Mesothelial cell of epicardium (in vitro differentiated cells): ENCODE measurements at places on chromosomes 11 and 22. TPM values are rescaled to one million over a fixed set of nuclear protein-coding genes. Genes with fewer than 3 reads are reported as not detected.
A peak's percentile ranks its signal among the peaks of the same experiment; 100 is the strongest.

Gene CHADL
- 3.2 to 4.6 TPM (median 3.3 TPM) in 3 replicates for total RNA-seq

Gene FUT4
- total RNA-seq: 12.9 to 14.0 TPM (median 12.9 TPM) in 3 replicates

Gene ASPHD2
- total RNA-seq: 1.9 to 2.6 TPM (median 2.5 TPM) in 3 replicates

Gene MED19
- 19.3 to 19.7 TPM (median 19.6 TPM) in 3 replicates for total RNA-seq

- no peak for DNase-seq
Measured at GRCh38 chr22:28247136-28247535, 328.1 kb upstream of the PITPNB start.

DNA sequence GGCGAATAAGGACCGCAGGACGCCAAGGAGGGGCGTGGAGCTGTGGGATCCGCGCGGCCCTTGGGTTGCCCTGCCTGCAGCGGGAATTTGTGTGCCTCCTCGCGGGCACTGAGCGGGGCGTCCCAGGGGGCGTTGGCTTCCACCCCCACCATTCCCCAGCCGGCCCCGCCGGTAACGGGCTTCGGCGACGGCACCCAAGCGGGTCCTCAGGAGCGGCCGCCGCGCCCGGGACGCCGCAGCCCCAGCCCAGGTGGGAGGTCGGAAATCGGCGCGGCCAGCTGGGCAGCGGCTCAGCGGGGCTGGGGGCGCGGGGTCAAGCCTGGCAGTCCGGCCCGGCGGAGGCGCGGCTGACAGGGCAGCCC, 320 bp downstream of the CLTCL1 start:
- peak; percentile 56 for DNase-seq

DNA sequence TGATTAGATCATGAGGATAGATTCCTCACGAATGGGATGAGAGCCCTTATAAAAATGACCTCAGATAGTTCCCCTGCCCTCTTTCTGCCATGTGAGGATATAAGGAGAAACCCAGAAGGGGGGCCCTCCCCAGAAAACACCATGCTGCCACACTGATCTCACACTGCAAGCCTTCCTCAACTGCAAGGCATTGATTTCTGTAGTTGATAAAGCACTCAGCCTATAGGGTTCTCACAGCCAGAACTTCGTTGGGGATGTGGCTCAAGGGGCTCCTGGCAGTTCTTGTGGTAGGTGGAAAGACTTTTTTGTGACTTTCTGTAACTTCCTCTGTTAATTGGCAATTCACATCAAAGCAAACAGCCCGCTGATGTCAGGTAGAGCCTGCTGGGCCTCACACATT, 108.9 kb downstream of the CD44 start:
- no peak for DNase-seq

DNA sequence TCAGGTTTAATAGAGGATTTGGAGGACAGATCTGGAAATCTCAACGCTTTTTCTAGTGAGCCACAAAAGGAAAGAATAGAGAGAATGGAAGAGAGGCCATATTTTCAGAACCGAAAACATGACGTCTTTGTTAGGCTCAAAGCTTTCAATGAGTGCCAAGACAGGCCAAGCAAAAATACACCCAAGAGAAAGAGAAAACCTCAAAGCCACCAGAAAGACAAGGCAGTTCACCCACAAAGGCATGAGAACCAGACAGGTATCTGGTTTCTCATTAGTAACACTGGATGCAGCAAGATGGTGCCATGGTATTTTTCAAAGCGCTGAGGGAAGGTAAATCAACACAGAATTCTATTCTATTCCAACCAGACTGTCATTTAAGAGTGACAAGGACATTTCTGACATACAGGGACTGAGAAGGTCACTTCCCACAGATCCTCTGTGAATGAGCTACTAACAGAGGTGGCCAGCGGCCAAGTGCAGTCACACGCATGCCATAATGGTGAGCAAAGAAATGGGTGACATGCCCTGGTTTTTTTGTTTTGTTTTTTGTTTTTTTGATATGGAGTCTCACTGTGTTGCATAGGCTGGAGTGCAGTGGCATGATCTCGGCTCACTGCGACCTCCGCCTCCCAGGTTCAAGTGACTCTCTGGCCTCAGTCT, 41.9 kb downstream of the TOLLIP start:
- DNase-seq: no peak

DNA sequence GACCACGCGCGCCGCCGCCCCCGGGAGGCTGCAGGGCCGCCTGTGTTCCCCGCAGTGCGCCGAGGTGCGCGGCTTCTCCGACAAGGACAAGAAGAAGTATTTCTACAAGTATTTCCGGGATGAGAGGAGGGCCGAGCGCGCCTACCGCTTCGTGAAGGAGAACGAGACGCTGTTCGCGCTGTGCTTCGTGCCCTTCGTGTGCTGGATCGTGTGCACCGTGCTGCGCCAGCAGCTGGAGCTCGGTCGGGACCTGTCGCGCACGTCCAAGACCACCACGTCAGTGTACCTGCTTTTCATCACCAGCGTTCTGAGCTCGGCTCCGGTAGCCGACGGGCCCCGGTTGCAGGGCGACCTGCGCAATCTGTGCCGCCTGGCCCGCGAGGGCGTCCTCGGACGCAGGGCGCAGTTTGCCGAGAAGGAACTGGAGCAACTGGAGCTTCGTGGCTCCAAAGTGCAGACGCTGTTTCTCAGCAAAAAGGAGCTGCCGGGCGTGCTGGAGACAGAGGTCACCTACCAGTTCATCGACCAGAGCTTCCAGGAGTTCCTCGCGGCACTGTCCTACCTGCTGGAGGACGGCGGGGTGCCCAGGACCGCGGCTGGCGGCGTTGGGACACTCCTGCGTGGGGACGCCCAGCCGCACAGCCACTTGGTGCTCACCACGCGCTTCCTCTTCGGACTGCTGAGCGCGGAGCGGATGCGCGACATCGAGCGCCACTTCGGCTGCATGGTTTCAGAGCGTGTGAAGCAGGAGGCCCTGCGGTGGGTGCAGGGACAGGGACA, 2.7 kb downstream of the NLRP6 start:
- no peak for DNase-seq

- DNase-seq: no peak
Measured at GRCh38 chr11:4464216-4465159, 15.4 kb downstream of the OR52K2 start.

- DNase-seq: no peak
Measured at GRCh38 chr11:121572571-121573059, 119.8 kb upstream of the SORL1-AS1 start.

DNA sequence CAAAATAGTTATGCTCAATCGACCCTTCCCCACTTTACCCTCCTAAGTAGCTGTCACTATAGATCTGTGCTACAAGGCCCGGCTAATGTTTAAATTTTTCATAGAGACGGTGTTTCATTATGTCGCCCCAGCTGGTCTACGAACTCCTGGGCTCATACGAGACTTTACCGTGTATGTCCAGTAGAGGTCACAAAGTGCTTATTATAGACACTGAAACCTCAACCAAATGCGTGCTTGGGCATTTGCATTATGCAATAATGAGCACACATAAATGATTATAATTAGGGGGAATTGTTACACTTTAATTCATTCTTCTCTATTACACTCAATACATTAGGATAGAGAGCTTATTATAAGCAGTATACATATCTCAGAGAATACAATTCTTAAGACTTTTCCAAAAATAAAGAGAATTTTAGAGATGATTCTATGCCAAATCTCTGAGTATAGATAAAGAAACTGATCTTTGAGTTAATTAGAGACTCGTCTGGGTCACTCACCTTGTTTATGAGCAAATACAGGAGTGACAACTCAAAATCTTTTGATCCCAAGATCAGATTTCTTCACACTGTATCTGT, 12.5 kb upstream of the MRPL16 start:
- no peak for DNase-seq

- no peak for DNase-seq
Measured at GRCh38 chr11:17063171-17064002, 14.1 kb downstream of the RPS13 start.

- no peak for DNase-seq
Measured at GRCh38 chr11:105834461-105834860, 187.6 kb downstream of the MSANTD4 start.
